ENCODE measurements at places on chromosomes 7 and 10.

DNA sequence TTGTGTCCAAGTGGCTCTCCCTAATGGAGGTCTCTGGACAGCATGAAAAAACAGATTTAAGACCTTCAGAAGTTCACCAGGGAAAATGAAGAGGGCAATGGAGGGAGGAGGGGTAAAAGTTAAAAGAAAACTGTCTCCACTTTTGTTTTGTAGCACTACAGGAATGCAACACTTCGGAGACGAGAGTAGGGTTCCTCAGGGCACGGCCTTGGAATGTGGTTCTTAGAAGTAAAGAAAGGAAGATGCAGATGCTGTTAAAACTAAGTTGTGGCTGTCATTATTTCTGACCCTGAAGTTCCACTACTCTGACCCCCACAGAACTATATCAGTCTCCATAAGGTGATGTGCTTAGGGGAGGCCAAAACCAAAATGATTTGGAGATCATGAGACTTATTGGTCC lies 335.1 kb downstream of the XPNPEP1 start:
- no peak for DNase-seq

DNA sequence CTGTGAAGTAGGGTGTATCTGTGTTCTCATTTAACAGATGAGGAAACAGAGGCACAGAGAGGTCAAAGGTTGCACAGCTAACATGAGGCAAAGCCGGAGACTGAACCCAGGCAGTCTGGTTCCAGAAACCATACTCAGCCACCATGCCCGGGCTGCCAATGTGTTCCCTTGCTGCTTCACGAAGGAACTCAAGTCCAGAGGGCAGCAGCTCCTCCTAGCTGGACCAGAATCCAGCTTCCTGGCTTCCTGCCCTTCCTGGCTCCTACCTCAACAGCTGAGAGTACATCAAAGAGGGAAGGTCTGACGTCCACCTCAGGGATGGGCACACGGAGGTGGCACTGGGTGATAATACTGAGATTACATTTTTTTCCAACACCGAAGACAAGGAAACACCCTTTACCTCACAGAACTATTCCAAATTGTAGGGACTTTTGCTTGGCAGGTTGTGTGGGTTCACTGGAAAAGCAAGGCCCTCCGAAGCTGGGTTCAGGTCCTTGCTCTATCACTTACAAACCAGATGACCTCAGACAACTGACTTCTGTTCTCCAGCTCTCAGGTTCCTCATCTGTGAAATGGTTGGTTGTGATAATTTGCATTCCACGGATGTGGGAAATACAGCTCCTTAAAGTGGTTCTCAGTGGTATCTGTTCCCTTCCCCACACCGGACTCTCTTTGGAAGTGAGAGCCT lies 154.1 kb upstream of the ZMIZ1 start:
- no peak for DNase-seq

GRCh38 chr7:82697897-82698296 lies 254.3 kb upstream of the CACNA2D1 start:
- DNase-seq, result no peak

DNA sequence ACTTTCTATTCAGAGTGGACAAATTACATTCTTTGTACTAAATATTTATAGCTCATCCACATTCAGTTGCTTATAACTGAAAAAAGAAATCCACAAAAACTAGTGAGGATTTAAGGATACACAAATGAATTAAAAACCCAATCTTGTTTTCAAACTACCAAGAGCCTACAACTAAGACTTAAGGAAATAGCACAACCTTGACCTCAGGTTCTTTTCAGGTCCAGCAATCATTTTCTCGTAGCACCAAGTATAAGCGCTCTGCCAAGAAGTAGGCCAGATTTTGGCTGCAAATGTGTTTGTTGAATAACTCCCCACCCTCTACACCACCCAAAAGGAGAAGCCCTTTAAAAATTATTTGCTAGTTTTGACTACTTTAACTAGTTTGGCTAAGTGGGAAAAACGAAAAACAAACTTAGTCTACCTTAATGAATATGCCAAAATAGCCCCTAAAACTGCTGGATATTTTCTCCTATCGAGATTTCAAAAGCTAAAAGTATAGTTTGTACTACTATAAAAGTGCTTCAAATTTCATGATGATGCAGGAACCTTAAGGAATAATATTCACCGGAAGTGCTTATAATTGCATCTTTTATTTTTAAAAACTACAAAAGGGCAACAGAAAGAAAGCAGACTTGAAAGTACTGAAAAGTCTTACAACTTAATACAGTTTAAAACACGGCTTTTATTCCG lies 2.7 kb upstream of the KMT2E start:
- DNase-seq, result no peak

GRCh38 chr10:103951942-103952341 lies 15.0 kb upstream of the SLK start:
- DNase-seq, result no peak

GRCh38 chr7:121180436-121181063 lies 148.2 kb upstream of the WNT16 start:
- DNase-seq, result no peak

DNA sequence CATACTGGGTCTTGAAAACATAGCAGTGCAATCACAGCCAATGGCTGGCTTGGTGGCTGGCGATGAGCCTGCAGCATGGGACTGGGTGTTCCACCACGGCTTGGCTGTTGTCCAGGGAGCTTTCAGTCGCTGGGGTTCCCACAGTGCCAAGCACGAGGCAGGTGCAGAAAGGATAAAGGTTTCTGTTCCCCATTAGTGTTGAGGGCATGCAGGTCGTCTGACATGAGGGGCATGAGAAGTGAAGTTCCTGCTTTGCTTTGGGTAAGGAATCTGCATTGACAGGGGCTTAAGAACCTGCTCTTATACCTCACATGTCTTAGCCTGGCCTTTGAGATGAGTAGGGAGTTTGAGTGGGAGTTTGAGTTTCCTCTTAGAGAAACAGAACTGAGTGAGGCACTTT lies 9.0 kb upstream of the CFTR start:
- DNase-seq, result no peak

- no peak for DNase-seq
Measured at GRCh38 chr10:3896161-3896560, 111.2 kb upstream of the KLF6 start.

DNA sequence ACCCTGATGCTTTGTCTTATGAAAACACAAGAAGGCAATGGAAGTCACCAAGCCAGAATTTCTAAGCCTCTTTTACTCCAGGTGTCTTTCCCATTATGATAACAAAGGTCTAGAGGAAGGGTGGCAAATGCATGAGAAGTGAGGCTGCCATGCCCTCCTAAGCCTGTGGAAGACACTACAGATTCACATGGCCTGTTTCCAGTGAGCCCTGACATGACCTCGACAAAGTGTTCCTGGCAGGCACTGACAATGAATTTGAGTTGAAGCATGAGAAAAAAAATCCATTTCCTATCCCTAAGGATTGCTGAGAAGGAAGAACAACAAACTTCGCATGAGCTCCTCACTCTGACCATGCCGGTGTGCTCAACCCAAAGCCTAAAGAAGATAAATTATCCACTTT lies 268.0 kb downstream of the HTR7 start:
- DNase-seq, result no peak

GRCh38 chr7:32018845-32019578 lies 51.2 kb downstream of the PDE1C start:
- DNase-seq, result no peak

DNA sequence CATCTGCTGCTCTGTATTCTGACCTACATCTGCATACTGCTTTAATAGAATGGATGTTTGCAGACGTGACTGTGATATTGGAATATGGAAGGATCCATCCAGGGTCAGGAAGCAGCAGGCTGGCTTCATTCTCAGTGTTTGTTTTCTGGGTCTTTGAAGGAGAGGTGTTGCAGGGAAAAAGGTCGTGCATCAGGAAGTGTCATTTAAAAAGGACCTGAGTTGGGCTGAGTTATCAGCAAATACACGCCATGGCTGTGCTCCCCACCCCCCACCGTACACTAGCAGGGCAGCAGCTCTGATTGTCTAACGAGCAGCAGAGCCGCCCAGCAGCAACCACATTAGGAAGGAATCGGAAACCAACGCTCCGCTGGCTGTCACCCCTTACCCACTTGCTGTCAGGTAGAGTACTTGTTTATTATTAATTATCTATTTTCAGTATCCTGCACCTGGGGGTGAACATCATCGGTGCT lies 63.1 kb upstream of the STEAP1B start:
- DNase-seq, result no peak

DNA sequence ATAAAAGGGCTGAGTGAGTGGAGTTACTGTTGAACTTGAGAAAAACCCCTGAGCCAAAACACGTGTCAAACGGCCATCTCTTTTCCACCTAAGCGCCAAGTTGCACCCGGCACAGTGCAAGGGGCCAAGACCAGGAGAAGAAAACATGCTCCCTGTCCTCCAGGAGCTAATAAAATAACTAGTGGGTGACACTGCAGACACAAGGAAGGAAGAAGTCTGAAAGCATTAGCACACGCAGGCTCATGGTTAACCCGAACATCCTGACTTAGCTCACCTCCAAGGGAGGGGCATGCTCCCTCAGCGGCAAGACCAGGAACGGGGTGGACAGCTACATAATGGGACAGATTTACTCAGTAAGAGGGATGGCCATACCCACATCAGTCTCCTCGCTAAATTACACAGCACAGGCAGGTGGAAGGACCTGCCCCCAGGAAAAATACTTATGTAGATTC lies 65.0 kb downstream of the PIP4K2A start:
- no peak for DNase-seq

DNA sequence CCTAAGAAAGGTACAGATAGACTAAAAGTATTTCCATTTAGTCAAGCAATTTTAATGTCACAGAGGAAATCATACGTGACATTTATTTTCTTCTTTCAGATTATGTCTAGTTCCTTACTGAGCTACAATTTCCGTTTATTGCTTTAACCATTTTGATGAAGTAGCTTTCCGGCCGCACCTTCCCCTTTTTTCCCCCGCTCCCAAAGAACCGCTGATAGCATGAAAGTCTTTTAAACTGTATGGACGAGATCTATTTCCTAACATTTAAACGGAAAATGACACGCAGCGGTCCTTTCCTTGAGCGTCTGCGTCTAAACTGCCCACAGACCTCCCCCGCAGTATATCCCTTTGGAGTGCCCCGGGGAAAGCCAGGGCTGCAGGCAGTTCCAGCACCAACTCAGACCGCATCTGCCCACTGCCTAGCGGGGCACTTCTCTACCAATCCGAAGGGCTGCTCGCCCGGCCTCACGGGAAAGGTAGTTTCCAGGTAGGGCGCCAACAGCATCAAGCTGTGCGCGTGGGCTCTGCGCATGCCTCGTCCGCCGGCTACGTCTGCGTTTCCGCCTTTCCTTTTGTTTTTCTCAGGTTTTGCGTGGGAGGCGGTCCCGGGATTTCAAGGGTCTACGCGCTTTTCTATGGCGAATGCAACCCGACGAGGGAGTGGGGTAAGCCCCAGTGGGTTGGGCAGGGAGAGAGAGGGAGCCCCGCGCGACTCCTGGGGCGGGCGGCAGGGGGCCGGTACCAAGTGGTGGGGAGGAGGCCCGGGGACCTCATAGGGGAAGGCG lies at the start of gene ZNF33A:
Gene ZNF33A (plus strand): TSS at position 557 of the 785 bp plus-strand sequence. CDS start 1,667 bp downstream, outside the sequence.
- DNase-seq, result peak; percentile 81

DNA sequence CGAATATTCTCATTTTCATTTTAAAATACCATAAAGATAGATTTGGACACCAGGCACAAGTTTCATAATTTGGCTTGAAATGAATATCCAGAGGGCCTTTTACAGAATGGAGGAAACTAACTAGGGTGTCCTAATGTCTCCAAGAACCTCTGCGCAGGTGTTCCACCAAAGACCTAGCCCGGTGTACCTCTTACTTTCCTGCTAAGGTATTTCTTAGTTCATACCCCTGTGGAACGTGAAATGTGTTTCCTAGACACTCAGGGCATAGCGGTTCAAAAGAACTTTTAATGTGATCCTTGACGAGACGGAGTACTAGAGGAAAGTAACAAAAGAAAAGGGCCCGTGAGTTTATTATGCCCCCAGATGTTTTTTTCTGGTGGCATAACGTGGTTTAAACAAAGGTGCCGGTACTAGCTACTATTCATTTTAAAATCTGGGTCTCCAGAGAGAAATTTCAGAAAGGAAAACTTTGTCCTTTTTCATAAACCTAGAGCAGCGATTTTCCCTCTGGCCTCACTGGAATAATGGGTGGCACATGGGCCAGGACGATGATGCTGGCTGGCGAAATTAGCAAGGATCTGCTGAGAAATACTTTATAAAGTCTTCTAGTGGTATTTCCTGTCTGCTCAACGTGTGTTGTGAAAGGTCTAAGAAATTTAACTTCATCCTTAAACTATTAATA lies 1.4 kb downstream of the APBB1IP start:
- DNase-seq, result no peak

- no peak for DNase-seq
Measured at GRCh38 chr7:159197066-159197975, 52.7 kb upstream of the VIPR2 start.

GRCh38 chr7:29588900-29589696 lies 25.5 kb downstream of the PRR15 start:
- DNase-seq, result no peak

GRCh38 chr10:126256864-126257263 lies 131.4 kb downstream of the ADAM12 start:
- DNase-seq, result no peak

GRCh38 chr7:110929480-110930249 lies 161.3 kb upstream of the LRRN3 start:
- no peak for DNase-seq

GRCh38 chr7:158268816-158269535 lies 318.6 kb downstream of the PTPRN2 start:
- DNase-seq, result no peak

- DNase-seq, result no peak
Measured at GRCh38 chr10:71590781-71591350, 128.7 kb downstream of the C10orf105 start.

- DNase-seq, result no peak
Measured at GRCh38 chr10:124428207-124428777, 9.6 kb upstream of the OAT start.

GRCh38 chr7:157009778-157010587 lies 480 bp downstream of the MNX1 start:
- DNase-seq, result no peak

- no peak for DNase-seq
Measured at GRCh38 chr10:78715435-78715834, 353.3 kb upstream of the ZMIZ1 start.

- DNase-seq, result no peak
Measured at GRCh38 chr7:135209225-135209834, 2.0 kb downstream of the WDR91 start.

GRCh38 chr7:70763961-70764691 lies 367.8 kb upstream of the GALNT17 start:
- no peak for DNase-seq

GRCh38 chr10:12444981-12445700 lies 95.8 kb downstream of the CAMK1D start:
- DNase-seq, result no peak

All from stimulated activated CD8-positive, alpha-beta memory T cell treated with anti-CD3 and anti-CD28 coated beads, Interleukin-7, amount 100 ng/mL, for 1 hour (primary cell).